ENCODE measurements at places on chromosomes 5 and 9.

DNA sequence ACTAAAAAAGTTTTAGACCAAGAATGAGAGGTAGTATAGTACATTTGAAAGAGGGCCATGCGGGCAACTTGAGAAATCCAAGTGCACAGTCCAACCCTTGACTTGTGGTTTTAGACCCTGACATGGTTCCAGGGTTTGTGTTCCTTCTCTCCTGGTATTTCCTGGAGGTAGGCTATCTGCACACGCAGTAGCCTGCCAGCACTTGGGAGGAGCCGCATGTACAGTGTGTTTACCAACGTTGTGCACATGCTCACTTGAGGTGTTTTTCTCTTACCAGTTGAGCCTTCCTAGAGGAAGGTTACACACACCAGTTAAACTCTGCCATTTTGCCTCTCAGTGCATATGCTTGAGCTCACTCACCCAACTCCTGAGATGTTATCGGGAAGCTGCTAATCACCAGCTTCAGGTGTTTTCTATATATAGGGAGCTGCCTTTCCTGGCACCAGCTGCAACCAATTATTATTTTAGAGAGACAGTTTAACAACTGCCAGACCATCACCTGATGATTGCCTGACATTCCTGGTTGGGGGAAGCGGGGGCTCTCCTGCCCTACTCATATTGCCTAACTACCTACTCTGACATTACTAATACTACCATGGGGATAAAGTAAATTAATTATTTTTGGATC is 593.4 kb upstream of the TUSC1 start:
- DNase-seq: no peak

GRCh38 chr5:167167191-167167795 is 1124.2 kb upstream of the WWC1 start:
- DNase-seq: no peak

GRCh38 chr9:129338724-129339430 is 160.8 kb upstream of the IER5L start:
- DNase-seq: no peak

DNA sequence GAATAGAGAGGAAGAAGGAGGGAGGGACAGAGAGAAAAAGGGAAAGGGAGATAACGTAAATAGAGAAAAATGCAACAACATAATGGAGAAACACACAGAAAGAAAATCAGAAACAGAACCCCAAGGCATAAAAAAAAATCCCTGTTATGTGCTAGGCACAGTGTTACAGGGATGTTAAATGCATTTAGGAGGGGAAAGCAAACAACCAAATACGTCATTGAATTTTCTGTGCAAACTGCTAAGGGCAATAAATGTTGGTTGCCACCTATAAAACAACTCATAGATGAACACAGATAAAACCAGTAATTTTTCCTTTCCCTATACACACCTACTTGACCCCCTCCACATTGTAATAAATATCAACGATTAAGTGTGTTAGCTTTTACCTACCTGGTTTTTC is 51.3 kb upstream of the ASTN2 start:
- DNase-seq: no peak

DNA sequence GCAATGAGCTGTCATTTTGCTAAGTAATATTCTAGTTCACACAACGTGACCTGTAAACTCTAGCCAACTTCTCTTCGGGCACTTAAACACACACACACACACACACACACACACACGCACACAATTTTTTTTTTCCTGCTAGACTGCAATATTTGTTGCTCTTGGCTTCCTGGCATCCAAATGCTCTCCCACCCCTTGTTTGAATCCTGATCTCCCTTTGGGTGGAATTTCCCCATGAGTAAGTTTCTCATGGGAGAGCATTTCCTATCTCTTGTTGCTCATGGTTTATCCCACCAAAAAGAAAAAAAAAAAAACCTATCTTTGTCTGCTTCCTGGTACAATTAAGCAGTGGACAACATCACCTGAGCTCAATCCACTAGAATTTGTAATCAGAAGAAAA is 54.7 kb upstream of the TSLP start:
- DNase-seq: no peak

- DNase-seq: no peak
These were observed 45.3 kb downstream of the C5orf22 start for GRCh38 chr5:31577438-31577837.

DNA sequence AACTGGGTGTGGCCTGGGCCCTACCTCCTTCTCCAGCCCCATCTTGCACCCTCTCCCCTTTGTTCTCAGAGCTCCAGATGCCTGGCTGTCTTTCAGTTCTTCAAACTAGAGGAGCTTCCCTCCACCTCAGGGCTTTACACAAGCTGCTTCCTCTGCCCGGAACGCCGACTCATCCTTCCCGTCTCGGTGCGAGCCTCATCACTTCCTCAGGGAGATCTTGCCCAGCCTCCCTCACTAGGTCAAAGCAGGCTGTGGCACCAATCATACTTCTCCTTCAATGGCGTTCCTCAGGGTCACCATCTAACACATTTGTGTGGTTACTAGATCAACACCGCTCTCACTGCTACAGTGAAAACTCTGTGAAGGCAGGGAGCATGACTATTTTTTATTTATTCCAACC is 56.2 kb upstream of the ZSWIM6 start:
- DNase-seq: peak; percentile 15

DNA sequence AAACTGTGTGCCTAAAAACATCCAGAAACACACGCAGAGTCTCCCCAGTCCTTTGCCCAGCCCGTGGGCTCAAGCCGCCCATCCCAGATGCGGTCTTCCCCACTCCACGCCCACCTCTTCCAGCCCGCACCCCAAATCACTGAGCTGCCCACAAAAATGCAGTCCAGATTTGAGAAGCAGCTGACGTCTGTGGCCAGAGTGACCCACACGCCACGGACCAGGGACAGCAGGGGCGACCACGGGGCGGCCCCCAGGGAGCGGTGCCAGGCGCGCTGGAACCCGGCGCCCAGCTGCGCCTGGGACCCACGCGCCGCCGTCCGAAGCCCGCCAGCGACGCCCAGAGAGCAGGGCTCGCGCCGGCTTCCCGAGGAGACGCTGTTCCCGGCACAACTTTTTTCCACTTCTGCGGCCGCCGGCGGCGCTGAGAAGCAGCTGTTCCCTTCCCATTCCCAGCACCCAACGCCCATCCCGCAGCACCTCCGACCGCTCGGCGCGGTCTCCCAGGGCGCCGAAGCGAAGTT is 674 bp downstream of the LHFPL2 start:
- DNase-seq: no peak

GRCh38 chr5:73418244-73418691 is 30.3 kb downstream of the FOXD1 start:
- DNase-seq: peak; percentile 77

GRCh38 chr5:2204366-2205184 is 321.9 kb upstream of the IRX4 start:
- DNase-seq: no peak

DNA sequence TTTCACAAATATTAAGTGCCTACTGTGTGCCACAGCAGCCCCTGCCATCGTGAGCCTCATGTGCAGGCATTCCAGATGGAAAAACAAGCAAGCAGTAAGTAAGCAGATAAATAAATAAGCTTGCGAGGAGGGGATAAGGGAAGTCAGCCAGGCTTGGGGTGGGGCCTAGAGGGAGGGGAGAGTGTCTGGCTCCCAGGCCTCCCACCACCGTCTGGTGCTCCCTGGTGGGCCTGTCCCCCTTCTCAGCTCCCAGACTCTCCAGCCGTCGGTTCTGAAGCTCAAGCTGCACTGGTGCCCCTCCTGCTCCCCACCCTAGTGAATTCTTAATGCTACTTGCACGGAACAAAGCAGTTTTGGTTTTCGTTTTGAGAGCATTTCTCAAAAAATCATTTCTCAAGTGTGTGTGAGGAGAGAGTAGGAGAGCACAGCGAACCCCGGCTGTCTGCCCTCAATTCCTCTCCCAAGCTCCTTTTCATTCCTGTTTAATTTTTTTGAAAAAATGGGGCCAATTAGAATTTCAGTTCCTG is 6.6 kb upstream of the IER5L start:
- no peak for DNase-seq

DNA sequence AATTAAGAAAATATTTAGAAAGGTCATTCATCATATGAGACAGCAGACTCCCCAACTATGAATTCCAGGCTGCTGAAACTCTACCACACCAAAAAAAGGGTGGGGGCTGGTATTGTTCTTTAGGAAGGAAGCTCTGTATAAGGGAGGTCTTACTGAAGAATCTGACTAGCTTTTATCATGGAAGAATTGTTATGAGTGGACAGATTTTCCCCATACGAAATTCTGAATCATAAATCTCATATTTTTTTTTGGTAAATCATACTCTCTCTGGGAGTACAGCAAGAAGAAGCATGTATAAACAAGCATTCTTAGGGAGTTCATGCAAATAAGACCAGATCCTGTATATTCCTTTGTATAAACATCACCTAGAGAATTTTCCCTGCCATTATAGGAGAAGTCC is 220.0 kb downstream of the SLC12A2 start:
- DNase-seq: no peak

DNA sequence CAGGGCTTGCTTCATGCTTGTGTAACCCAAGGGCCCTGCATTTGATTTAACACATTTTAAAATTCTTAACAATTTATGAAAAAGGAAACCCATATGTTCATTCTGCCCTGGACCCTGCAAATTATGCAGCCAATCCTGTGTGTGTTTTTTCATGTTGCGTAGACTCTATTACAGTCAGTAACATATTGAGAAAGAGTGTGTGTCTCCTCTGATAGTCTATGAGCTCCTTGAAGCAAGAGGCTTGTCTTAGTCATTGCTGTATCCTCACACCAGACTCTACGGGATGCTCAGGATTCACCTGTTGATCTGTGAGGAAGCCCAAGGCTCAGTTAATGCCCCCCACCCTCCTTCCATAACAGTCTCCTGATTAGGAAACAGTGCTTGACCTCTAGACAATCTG is 177.3 kb upstream of the DMAC1 start:
- DNase-seq: no peak

- DNase-seq: no peak
These were observed 307.6 kb downstream of the ARL15 start for GRCh38 chr5:54002779-54003178.

DNA sequence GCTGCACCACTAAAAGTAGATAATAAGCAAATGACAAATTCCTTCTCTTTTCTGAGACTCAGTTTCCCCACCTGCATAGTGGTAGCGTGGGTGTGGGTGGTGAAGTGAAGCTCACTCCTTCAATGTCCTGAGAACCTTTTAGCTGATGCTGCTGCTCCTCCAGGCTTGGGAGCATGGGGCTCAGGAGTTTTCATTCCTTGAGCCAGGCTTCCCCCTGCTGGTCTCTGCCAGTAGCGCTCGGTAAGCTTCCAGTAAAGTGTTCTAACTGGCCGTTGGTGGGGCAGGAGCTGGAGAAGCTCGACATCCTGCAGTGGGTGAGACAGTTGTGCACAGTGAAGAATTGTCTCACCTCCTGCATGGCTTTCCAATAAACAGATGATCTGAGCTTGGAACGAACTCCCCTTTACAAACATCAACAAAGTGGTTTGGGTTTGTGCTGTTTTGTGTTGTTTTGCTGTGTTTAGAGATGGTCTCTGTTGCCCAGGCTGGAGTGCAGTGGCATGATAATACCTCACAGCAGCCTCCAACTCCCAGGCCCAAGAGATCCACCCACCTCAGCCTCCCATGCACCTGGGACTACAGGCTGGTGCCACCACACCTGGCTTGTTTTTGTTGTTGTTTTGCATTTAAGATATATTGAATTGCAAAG is 34.6 kb downstream of the SPARC start:
- no peak for DNase-seq

DNA sequence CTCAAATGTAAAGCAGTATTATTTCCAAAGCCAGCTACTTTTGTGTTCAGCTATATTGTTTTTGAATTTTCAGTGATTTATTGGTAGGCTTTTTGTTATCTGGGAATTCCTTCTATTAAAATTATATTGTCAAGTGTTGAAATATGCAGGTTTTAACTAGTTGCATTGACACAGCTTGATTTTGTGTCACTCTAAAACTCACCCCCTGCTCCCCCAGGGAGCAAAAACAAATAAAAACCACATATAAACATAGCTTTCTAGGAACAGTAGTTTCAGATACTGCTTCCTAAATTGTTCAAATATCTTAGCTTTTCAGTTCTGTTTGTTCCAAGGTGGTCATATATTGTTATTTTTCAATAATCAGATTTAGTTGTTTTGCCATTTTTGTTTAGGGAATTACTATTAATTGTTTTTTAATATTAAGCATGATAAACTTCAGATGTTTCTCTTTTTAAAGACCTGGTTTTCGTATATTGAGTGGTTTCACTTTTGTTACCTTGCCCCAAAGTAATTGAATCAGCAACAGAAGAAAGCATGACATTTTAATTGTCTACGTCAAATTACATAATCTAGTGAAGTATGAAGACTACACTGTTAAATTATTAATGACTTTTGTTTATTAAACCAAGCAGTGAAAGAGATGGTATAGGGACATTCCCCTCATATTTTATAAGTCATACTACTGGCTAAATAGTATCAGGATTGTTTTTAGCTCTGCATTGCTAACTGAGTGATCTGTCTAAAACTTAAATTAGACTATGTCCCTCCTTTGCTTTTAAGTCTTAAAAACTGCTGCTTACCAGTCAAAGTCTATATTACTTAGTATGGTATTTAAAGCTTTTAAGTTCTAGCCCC is 43.4 kb downstream of the ERBIN start:
- DNase-seq: no peak

DNA sequence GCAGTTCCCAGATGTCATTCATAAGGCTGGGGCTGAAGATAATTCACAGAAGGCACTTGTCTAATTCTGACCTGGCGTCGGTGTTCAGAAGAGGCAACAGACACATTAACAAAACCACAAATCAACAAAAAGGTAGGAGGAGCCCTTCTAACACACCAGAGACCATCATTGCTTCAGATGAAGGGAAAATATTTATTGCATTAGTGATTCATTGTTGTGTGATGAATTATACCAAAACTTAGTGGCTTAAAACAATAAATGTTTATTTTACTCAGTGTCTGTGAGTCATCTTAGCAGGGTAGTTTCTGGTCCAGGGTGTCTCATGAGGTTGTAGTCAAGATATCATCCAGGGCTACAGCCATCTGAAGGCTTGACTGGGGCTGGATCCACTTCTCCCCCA is 91.3 kb upstream of the KIF2A start:
- no peak for DNase-seq

All from thoracic aorta (tissue), 2 donors.